CD8-positive, alpha-beta memory T cell (primary cell): ENCODE measurements at places on chromosomes 2 and 18. TPM values are rescaled to one million over a fixed set of nuclear protein-coding genes. Genes with fewer than 3 reads are reported as not detected.

GRCh38 chr18:61470031-61470674 lies 136.9 kb downstream of the CDH20 start:
- H3K27me3 ChIP-seq: no peaks in the 10 kb centered on the region
- H3K4me1 ChIP-seq: no peaks in the 10 kb centered on the region
- no peaks in the 10 kb centered on the region for H3K36me3 ChIP-seq
- H3K27ac ChIP-seq: no peak overlapping the region
- no peak overlapping the region for H3K4me3 ChIP-seq
- no peak for DNase-seq

DNA sequence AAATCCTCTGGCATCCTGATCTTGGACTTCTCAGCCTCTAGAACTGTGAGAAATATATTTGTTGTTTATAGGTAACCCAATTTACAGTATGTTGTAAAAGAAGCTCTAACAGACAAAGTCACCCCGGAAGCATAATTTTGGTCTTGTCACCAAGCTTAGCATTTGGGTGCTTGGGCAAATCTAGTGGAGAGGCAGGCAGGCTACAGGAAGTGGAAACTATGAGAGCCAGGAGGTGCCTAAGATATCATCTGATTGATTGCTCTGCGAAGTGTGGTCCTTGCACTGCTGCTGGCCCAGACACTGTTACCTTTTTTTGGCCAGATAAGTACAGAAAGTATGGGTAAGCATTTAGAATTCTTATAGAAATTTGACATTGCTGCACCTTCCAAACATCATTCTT lies 102.9 kb downstream of the CDC42EP3 start:
- peaks cover 12% of the 10 kb centered on the region for H3K4me1 ChIP-seq
- no peaks in the 10 kb centered on the region for H3K36me3 ChIP-seq
- no peak overlapping the region for H3K27ac ChIP-seq

The PLCD4 gene
- 0.49 TPM for polyA plus RNA-seq

The NEB gene
- 0.10 TPM for polyA plus RNA-seq

The HOXD1 gene
- polyA plus RNA-seq: not detected

The POMC gene
- polyA plus RNA-seq: 10.9 TPM
